ENCODE measurements at places on chromosomes 5 and 9. TPM values are rescaled to one million over a fixed set of nuclear protein-coding genes. Genes with fewer than 3 reads are reported as not detected.

Gene SGCD
- total RNA-seq, result 2.0 TPM

DNA sequence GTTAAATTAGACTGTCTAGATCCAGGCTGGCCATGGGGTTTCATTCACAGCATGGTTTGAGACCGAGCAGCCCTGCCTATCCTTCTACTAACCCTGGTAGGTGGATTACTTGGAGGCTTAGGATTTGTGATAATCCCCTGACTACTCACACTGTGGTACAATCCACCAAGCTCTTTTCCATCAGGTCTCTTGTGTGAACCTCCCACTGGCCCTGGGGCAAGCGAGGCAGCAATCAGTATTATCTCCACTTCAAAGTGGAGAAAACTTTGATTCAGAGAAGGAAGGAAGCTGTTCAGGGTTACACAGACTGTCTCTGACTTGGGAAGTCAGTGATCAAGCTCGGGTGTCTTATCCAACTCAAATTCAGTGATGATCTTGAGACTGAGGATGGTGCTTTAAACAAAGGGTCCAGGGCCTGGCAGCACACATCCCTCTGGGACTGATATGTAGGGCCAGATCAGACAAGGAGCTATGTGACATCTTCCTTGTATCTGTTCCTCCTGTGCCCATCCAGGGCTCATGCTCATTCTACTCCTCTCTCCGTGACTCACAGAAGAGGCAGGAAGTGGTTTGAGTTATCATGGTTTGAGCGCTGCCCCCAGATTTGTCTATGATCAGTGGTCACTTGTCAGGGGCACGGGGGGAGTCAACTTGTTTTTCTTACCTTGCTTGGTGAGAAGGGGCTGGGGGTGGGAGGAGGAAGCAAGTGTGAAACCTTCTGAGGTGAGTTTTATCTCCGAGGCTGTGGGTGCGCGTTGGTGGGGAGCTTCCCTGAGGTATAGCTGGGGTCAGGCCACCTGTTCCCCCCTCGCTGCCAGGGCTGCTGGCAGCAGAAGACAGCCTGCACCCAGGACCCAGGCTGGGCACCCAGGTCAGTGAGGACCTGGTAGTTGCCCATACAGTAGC, 48.6 kb downstream of the RGS3 start:
- H3K36me3 ChIP-seq, result no peaks in the 10 kb centered on the region
- H3K27ac ChIP-seq, result peak overlapping the region; percentile 64
- peak; percentile 67 for DNase-seq

DNA sequence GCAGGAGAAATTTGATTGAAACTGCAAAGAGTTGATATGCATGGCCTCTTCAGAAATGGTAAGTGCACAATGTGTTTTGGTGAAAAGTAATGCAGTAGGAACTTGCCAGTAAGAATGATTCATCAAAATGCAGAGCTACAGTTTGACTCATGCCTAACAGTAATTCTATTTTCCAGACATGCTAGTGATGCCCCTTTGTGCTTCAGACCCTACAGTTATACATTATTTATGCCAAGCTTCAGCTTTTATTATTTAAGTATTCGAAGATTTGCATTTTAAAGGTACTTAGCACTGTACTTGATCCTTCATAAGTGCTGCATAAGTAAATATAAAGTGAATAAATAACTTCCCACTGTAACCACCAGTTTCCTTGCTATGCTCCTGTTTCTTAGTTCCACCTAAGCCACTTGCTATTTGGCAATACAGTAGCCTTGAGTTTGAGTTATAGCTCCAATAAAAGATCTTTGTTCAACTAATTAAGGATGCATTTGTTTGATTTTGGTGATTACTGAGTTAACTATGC, 3.6 kb upstream of the SPATA31E1 start:
- H3K4me1 ChIP-seq, result no peaks in the 10 kb centered on the region
- DNase-seq, result no peak
- H3K27ac ChIP-seq, result no peak overlapping the region
- H3K4me3 ChIP-seq, result no peak overlapping the region

DNA sequence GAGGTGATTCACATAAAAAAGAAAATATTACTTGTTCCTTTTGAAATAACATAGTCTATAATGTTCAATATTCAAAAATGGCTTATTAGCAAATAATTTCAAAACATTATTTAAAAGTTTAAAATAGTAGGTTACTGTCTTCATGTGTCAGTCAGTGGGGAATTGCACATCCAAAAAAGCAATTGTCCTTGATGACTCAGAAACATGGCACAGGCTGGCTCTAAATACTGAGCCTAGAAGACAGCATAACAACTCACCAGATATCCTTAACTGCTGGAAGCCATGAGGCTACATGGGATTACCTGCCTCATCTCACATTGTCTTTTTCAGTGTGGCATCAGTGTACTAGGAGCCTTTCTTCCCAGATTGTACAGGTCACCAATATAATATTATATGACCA, 439.5 kb upstream of the RGMB start:
- no peaks in the 10 kb centered on the region for H3K4me1 ChIP-seq
- no peaks in the 10 kb centered on the region for H3K36me3 ChIP-seq
- H3K27ac ChIP-seq, result no peak overlapping the region
- H3K4me3 ChIP-seq, result no peak overlapping the region
- no peaks in the 10 kb centered on the region for H3K27me3 ChIP-seq
- DNase-seq, result no peak

DNA sequence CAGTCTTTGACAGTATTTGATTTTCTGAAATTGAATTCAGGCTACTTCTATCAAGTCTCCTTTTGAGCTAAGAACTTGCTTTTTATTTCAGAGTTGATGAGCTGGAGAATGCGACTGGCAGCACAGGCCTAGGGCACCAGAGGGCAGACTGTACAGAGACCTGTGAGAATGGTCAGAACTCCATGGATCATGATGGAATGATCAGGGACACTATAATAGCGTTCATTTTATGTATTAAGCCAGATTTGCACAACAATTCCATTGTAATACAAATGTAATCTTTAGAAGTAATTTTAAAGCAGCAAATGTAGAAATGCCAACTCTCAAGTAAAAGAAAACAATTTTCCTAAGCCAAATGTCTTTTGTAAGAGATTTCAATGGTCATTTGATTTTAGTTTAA, 902.4 kb downstream of the NR2F1-AS1 start:
- no peaks in the 10 kb centered on the region for H3K4me1 ChIP-seq
- no peak overlapping the region for H3K4me3 ChIP-seq
- H3K36me3 ChIP-seq, result no peaks in the 10 kb centered on the region
- no peak for DNase-seq
- no peak overlapping the region for H3K27ac ChIP-seq
- H3K27me3 ChIP-seq, result no peaks in the 10 kb centered on the region

GRCh38 chr9:121357011-121357410, 13.0 kb downstream of the STOM start:
- no peak overlapping the region for H3K4me3 ChIP-seq
- peaks cover 20% of the 10 kb centered on the region for H3K36me3 ChIP-seq
- H3K27ac ChIP-seq, result peak overlapping the region; percentile 61
- peaks cover 63% of the 10 kb centered on the region for H3K4me1 ChIP-seq
- no peaks in the 10 kb centered on the region for H3K27me3 ChIP-seq

DNA sequence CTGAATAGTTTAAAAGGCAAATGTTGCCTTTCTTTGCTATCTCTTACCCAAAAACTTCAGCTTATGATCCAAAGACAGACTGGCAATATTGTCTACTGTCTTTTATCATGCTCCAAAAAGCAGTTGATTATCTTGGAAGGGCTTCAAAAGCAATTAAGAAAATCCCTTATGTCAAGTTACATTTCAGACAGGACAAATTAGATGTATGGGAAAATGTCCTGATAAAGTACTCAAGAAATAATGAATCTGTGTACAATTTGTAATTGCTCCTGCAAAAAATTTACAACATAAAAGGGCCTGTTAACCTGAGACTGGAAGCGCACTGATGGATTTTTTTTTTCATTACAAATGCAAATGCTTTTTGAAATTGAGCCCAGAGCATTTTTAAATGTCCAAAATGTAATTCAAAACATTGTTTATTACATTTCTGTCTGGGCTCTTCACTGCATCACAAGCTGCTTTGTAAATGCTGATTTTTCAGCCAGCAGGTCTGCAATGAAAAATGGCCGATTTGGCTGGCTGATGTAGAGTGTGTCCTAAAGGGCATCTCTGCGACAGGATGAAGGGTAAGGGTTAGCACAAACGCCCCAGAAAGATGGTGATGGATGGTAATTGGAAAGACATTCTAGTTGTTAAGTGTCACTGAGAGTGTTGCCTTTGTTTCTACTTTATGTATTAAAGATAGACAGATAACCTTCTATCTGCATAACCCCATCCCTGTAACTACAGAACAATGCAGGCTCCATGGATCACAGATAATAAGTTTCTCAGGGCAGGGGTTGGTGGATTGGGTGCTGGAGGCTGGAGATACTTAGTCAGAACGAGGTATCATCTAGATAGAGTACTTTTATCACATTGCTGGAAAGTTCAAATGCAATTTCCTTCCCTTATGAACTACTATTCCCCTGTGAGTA, 27.0 kb downstream of the MAT2B start:
- no peak overlapping the region for H3K4me3 ChIP-seq
- H3K36me3 ChIP-seq, result no peaks in the 10 kb centered on the region
- DNase-seq, result no peak
- H3K4me1 ChIP-seq, result no peaks in the 10 kb centered on the region
- H3K27ac ChIP-seq, result no peak overlapping the region
- H3K27me3 ChIP-seq, result no peaks in the 10 kb centered on the region

DNA sequence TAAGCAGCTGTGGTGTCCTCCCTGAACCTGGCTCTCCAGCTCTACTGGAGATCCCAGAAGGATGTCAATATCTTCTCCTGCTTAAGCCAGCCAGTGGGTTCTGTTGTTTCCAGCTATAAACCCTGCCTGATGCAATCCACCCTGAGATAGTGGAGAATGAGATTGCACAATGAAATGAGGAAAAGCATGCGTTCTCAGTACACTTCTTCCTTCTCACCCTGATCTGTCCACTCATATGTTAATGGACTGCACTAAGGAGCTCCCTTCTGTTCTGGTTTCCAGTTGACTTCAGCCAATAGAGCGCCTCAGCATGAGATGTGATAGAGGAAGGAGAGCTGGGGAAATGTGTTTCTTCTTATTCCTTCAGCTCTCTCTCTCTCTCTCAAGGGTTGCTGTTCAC, 40.0 kb upstream of the CDH6 start:
- no peaks in the 10 kb centered on the region for H3K27me3 ChIP-seq
- no peaks in the 10 kb centered on the region for H3K36me3 ChIP-seq
- no peak for DNase-seq

DNA sequence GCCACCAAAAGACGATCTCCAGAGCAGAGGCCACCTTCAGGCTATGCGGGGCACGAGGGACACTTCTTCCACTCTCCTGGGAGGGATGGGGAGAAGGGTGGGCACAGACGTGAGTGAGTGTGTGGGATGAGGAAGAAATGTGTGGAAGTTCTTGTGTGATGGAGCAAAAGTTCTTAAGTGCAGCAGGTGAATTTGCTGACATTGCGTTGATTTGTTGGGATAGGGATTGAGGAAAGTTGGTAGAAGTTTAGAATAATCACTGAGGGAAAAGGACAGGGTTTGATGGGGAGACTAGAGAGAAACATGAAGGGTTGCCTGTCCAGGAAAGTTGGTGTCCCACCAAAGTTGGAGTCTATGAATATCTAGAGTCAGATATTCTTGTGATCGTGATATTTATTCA, 2.2 kb downstream of the AOPEP start:
- H3K4me1 ChIP-seq, result peaks cover 11% of the 10 kb centered on the region
- H3K36me3 ChIP-seq, result no peaks in the 10 kb centered on the region
- no peak overlapping the region for H3K4me3 ChIP-seq
- DNase-seq, result no peak
- no peaks in the 10 kb centered on the region for H3K27me3 ChIP-seq
